Right forelimb (tissue), 1 donor: ENCODE measurements at places on chromosomes 6 and 20.

- DNase-seq, result no peak
Measured at GRCh38 chr20:9739991-9740390, 98.9 kb downstream of the PAK5 start.

DNA sequence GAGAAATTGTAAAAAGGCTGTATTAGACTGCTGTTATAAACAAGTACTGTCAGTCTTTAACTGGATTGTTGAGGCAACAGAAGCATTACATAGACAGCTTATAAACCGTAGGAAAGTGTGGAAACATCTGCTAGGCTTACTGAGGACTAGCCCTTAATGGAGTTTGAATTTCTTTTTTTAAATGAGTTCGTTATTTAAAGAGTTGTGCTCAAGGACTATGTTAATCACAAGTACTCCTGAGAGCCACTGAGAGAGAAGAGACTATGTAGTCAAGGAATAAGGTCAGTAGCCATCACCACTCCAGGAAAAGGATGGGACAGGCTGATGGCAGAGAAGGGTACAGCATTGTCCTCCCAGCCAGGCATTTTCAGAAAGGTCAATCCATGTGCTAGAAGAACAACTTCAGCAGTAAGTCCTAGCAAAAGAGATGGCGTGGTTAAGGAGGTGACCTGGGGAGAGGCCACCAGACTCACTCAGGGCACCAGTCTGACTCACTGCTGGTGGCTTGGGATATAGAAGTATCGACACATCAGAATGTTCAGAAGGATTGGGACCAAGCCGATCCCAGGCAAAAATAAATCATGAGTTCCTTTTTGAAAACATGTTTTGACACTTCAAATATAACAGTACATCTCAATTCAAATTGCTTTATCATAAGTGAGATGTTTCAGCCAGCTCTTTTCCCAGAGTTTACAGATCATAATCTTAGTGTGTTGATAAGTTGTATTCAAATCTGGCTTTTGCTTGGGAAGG lies 6.4 kb downstream of the RPS12 start:
- DNase-seq, result no peak

DNA sequence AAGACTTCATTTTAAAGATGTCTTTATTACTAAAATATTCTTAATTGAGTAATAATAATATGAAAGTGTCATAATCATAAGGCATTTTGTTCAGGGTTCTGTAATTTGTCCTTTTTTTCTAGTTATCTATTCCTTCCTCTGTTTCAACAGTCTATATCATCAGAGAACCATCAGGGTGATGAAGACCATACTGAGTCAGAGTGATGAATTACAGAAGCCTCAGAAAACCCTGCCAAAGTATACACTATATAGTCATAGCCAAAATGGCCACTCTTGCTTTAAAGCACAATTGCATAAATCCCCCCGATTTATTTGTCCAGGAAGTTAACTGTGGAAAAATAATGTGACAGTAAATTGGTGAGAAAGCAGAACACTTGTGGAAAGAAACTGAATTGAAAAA lies 735.0 kb downstream of the EPHA7 start:
- no peak for DNase-seq

DNA sequence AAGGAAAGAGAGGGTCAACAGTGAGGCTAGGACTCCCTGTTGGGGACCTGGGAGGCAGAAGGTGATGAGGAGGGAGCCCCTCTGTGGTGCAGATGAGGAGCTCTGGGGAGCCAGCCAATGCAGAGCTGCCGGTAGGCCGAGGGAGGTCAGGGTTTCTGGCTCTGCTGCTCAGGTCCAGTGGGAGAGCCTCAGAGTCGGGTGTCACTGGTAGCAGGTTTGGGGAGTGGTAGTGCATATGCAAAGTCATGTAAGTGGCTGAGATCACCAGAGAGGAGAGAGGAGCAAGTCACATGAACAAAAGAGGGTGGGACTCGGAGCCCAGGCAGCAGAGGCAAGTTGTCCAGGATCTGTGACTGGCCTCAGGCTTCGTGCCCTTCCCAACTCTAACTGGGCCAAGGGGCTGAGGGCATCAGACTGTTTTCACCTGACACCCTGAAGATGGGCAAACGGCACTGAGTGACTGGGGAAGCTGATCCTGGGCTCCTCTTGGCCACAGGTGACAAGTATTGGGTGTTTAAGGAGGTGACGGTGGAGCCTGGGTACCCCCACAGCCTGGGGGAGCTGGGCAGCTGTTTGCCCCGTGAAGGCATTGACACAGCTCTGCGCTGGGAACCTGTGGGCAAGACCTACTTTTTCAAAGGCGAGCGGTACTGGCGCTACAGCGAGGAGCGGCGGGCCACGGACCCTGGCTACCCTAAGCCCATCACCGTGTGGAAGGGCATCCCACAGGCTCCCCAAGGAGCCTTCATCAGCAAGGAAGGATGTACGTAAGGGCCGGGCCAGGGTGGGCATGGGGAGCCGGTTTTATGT lies 6.6 kb downstream of the MMP24OS start:
- no peak for DNase-seq

DNA sequence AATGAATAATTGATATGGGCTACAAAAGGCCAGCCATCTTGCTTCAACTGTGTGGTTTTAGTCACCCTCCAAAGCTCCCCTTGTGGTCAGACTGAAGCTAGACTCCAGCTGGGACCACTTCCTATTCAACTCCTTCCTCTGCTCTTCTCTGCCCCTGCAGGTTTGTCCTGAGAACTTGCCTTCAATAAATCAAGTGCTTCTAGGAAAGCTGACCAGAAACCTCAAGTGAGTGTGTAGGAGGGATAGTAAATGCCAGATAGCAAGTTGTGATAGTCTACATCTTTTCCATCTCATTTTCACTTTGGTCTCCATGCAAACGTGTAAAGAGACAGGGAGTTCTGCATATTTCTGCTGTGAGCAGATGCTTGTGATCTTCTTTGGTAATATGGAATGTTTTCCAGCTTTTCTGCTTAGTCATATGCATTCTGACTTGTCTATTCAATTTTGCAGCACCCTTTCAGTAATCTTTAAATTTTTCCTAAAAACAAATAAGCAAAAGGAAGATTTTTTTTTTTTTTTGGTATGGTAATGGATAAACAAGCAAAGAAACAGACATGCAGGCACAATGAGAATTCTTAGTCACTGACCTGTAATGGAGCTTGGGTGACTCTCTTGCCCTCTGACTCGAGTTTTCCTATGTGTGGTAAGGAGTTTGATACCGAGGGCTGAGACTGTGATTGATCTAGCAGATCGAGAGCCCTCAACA lies 201.3 kb upstream of the BTBD3 start:
- DNase-seq, result no peak

DNA sequence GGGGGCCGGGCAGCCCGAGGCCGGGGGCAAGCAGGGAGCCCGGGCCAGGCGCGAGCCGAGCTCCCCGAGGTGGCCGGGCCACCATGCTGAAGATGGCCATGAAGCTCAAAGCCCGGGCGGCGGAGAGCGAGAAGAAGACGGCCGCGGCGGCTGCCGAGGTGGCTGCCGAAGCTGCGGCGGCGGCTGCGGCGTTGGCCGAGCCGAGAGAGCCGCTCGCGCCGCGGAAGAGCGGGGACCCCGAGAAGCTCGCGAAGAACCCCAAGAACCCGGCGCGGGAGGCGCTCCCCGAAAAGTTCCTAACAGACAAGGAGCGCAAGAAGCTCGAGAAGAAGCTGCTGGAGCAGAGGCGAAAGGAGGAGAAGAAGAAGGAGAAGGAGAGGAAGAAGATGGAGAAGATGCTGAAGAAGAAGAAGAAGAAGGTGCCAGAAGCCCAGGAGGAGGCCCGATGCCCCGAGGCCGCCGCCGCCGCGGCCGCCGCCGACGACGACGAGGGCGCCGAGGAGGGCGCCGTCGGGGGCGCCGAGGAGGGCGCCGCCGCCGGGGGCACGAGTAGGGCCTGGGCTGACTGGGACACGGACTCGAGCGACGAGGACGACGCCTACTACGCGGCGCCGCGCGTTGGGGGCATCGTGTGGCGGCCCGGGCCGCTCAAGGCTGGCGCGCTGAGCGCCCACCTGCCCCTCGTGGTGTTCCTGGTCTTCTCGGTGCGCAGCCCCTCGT lies 37.4 kb downstream of the GNAS start:
- DNase-seq, result no peak
